HS-5 (cell line): ENCODE measurements at places on chromosomes 3 and 15.

GRCh38 chr15:73052653-73053397, 562 bp downstream of the NEO1 start:
- DNase-seq: no peak

DNA sequence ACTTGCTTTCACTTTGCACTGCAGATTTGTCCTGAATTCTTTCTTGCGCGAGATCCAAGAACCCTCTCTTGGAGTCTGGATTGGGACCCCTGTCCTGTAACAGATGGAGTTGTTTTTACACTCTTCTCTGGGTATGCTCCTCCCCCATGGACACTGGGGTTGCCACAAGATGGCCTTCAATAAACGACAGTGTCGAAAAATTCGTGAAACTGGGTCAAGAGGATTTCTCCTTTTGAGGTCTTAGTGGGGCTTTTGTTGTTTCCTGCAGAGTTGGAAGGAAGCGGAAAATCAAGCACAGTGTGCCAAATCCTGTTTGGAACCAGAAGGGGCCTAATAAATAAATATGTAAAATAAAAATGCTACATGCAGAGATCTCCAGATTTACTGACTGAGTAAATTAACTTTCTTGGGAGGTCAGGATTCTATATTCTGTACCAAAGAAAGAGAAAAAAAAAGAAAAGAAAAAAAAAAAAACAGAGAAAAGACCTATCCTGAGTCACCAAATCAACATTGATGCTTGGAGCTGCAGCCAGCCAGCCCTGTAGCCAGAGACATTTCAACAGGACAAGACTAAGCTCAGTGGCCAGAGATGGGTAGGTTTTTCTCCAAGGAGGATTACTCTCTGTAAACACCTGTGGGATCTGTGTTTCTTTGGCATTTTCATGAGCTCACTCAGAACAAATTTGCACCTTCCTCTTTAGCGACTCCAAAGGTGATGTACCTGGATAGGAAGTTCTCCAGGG, 24.8 kb downstream of the CCDC80 start:
- no peak for DNase-seq

GRCh38 chr3:71112576-71112975, 471.0 kb downstream of the FOXP1 start:
- DNase-seq: no peak

- no peak for DNase-seq
Observed at GRCh38 chr3:177679568-177680471, 482.5 kb upstream of the TBL1XR1 start.

DNA sequence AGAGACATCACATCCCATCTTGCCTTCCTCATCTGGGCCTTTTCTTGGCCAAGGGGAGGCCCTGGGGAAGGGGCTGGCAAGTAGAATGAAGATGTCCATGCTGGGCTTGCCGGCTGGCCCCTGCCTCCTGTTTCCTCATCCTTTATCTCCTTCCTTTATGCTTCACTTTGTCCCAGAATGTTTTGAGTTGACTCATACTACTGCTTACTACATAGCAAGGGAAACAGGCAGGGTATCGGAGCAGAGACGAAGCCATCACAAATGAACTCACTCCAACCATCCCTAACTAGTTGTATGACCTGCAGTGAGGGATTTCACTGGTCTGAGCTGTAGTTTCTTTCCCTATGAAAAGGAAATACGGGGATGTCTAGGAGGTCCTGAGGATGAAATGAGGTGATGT, 66.0 kb downstream of the CHDH start:
- DNase-seq: no peak

DNA sequence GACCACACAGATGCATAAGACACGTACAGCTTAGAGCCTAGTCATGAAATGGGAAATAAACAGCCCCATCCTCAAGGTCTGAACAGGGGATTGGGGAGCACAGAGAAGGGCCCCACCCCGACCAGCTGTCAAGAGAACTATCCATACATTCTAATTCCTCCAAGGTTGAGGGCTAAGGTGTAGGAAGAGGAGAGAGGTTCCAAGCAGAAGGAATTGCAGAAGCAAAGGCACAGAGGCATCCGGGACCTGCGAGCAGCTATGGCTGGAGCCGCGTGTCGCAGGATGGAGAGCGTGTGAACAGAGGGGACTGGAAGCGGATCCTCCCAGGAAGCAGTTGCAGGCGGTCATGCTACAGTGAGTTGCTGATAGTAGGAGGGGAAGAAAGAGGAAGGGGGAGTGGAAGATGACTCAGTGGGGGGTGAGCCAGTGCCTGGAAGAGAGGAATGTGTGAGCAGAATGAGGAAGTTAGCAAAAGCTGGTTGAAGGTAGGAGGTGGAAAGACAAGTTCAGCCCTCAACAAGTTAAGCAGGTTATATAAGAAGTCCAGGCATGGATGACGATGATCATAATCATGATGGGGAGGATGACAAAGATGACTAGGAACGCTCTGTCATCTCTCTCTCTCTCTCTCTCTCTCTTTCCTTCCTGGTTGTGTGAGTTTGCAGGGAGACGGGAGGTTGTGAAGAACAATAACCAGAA, 89.7 kb downstream of the LIPC start:
- peak; percentile 19 for DNase-seq

DNA sequence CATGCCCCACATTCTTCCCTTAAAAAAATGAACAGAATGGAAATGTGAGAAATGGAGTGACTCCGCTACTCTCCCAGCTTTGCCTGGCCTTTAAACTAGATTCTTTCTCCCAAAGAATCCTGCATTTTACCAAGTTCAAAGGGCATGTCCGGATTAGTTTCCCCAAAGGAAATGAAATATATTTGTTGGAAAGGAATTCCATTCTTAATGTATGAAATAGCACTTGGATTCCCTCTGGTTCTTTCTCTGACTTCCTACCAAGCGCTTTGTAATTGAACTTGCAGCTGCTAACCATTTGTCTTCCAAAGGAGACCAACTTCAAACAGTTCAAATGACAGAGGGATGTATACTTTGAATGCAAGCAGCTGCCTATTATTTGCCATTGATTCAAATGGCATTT, 18.9 kb downstream of the MAP2K1 start:
- no peak for DNase-seq

- DNase-seq: no peak
Observed at GRCh38 chr3:189355481-189356201, 183.9 kb downstream of the TPRG1 start.

DNA sequence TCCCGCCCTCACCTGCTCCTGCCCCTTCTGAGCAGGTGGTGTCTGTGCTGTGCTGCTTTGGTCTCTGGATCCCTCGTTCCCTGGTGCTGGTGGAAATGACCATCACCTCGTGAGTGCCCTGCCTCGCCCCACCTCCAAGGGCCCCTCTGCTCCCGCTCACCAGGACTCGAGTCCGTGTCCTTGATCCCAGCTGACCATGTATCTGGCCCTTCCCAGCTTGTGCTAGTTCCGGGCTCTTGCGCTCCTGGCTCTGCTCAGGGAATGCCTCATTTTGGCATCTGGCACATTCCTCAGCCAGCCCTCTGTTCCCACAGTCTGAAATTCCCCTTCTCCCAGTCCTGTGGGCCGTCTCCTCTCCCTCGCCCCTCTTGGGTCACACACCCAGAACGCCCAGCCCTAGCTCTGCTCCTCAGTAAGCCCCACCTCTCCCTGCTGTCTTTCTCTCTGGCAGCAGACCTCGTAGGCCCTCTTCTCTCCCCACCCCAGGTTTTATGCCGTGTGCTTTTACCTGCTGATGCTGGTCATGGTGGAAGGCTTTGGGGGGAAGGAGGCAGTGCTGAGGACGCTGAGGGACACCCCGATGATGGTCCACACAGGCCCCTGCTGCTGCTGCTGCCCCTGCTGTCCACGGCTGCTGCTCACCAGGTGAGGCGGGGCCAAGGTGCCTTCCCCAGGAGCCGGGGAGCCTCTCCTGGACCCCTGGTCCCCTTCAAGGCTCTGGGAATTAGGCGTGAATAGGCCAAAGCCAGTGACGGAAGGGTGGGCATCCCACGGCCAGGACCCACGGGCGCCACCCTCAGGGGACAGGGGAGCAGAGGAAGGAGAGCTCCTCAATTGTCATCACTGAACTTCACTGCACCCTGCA, 11.5 kb downstream of the SLC51A start:
- DNase-seq: no peak

- no peak for DNase-seq
Observed at GRCh38 chr3:42045708-42046243, 45.4 kb upstream of the TRAK1 start.

- no peak for DNase-seq
Observed at GRCh38 chr15:90496791-90497190, 32.9 kb upstream of the CRTC3 start.

DNA sequence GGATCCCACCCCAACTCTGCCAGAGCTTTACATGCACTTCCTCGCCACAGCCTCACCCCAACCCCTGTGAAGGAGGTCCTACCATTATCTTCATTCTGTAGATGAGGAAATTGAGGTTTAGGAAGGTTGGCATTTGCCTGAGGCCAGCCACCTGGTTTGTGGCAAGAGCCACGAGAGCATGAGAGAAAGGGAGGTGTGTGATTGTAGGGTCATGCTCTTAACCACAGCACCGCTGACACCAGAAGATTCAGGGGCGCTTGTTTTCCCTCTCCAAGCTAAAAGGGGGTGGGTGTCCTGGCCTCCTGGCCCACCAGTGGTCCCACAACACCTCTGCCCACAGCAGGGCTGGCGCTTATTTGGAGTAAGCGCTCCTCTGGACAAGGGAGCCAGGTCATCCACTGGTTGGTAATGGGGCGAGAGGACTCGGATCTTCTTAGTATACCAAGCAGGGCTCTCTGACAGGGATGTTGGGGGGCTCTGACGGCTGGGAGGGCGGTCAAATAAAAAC, 691 bp downstream of the RHCG start:
- no peak for DNase-seq

DNA sequence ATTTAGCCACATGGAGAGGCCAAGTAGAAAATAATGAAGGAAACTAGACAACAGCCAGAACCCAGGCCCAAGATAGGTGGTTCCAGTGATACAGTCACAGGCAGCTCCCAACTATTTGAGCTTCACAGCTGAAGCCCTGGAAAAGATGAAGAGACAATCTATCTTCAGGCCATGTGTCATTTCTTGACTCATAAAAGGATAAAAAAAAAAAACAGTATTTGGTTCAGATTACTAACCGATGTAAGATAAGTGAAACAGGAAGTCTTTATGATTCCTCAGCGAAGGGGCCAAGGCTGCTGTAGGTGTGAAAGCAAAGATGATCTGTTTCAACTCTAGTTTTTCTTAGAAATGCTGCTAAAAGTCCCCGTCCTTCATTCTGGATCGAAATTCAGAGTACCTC, 394.6 kb downstream of the ZNF385D start:
- DNase-seq: peak; percentile 32

GRCh38 chr3:180855364-180855763, 57.1 kb upstream of the FXR1 start:
- no peak for DNase-seq

GRCh38 chr3:38004415-38005075, 14.0 kb downstream of the VILL start:
- DNase-seq: peak; percentile 18

GRCh38 chr3:4515916-4516579, 22.9 kb downstream of the ITPR1 start:
- DNase-seq: no peak

DNA sequence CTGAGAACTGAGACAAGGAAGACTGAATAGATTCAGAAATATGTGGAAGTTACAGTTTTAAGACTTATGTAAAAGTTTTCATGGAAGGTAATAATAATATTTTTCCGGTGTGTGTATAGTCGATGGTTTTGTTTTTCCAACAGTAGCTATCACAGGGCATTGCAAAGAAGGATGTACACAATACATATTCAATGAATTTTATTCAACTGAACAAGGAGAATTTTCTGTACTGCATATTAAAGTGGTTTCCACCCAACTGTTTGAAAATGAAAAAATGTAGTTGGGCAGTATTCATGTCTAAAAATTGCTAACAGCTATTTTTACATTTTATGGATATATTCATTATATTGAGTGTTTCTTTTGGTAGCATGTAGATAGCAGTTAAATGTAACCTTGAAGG, 350.3 kb upstream of the ATP10A start:
- no peak for DNase-seq

DNA sequence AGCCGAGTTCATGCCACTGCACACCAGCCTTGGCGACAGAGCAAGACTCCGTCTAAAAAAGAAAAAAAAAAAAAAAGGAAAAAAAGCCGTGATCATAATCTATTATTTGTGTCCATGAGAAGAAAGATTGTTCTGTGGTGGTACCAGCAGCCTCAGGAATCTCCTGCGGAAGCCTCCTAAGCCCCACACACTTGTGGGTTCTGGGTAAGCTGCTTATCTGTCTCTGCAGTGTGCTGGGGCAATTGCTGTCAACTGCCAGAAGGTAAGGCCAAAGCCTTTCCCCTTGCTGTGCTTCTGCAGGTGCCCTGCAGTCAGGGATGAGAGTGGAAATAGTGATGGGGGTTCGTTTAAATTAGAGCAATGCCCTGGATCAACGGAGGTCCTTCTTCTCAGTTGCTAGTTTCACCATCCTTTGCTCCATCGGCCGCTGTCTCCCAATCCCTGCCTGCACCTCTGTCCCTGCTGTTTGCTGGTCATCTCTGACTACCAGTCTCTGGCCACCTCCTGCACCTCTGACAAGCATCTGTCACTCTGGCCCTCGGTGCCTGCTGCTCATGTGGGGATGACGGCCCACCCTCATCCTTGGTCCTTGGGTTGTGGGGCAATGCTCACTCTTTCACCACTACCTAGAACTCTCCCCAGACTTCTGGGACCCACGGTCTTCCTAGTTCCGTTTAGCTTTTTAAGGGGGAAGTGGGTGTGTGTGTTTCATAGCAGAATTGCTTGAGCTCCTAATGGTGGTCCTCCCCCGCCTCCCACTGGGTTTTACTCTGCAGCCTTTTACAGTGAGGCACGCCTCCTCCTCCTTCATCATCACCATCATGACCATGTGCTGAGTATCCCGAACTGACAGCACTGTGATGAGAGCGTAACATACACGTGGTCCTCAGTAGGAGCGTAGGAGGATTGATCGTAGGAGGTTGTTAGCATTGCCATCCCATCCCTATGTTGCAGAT, 25.5 kb downstream of the CHRD start:
- no peak for DNase-seq

GRCh38 chr3:67648229-67648628, 6.2 kb downstream of the SUCLG2 start:
- peak; percentile 13 for DNase-seq

GRCh38 chr3:24476871-24477656, 17.6 kb downstream of the THRB start:
- no peak for DNase-seq

DNA sequence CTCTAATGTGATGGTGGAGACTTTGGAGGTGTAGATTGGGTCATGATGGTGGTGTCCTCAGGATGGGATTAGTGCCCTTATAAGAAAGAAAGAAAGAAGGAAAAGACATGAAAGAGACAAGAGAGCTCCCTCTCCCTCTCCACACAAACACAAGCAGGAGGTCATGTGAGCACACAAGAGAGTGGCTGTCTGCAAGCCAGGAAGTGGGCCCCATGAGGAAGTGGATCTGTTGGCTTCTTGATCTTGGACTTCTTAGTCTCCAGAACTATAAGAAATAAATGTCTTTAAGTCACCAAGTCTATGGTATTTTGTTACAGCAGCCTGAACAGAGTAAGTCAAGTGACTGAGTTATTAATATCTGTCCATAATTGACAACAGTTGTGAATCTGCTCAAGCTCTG, 17.1 kb downstream of the IQCB1 start:
- DNase-seq: no peak

- DNase-seq: no peak
Observed at GRCh38 chr3:79369306-79369705, 398.5 kb downstream of the ROBO1 start.

GRCh38 chr3:123861081-123861836, 22.9 kb downstream of the MYLK start:
- DNase-seq: no peak

- no peak for DNase-seq
Observed at GRCh38 chr3:23633261-23633960, 172.3 kb upstream of the UBE2E1 start.

GRCh38 chr15:68718468-68718867, 102.2 kb downstream of the ANP32A start:
- DNase-seq: no peak

- DNase-seq: no peak
Observed at GRCh38 chr3:187242900-187243299, 45.6 kb downstream of the RTP1 start.
